8988T (cell line): ENCODE measurements at places on chromosomes 4 and X.

GRCh38 chr4:185071236-185071811, 53.0 kb downstream of the HELT start:
- DNase-seq: no peak

- DNase-seq: no peak
These were observed 666.3 kb upstream of the GRIA3 start for GRCh38 chrX:122517786-122518185.

- no peak for DNase-seq
These were observed 2.0 kb downstream of the TRAPPC2 start for GRCh38 chrX:13732246-13733067.

GRCh38 chrX:111010111-111010510, 85.9 kb upstream of the PAK3 start:
- no peak for DNase-seq

DNA sequence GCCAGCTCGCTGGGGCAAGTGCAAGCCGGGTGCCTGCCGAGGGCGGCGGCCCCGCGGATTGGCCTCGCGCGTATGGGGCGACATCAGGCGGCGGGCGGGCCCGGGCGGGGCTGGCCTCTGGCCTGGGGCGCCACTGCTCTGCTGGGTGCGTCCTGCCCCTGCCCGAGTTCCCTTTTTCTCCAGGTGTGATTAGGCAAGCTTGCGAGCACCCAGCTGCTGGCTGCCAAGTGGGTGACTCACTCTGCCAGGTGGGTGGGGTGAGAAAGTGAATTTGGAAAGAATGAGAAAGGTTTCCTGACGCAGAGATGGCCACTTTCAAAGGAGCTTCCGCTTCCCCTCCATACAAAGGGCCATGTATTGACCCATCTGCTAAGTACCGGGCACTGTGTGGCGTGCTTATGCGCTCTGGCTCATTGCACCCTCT, 32.5 kb downstream of the FGFBP1 start:
- peak; percentile 83 for DNase-seq

GRCh38 chr4:83906561-83906960, 370.7 kb downstream of the GPAT3 start:
- no peak for DNase-seq

DNA sequence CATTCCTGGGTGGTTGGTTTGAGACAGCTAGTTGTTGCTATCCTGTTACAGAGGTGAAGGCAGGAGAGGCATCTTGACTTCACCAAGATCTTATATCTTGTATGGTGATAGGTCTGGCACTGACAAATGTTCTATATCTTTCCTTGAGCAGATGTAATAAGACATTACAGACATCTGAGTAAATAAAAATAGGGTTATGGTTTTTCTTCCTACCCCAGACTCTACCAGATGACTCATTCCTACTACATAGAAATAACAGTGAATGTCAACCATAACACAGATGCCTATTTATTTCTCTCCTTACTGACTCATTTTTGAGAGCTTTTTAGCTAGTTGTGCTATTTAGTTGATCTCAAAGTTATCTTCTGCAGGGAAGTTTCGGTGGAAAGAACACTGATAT, 21.9 kb downstream of the HNRNPH2 start:
- no peak for DNase-seq

- no peak for DNase-seq
These were observed 493.4 kb downstream of the IQCM start for GRCh38 chr4:149322203-149322602.

DNA sequence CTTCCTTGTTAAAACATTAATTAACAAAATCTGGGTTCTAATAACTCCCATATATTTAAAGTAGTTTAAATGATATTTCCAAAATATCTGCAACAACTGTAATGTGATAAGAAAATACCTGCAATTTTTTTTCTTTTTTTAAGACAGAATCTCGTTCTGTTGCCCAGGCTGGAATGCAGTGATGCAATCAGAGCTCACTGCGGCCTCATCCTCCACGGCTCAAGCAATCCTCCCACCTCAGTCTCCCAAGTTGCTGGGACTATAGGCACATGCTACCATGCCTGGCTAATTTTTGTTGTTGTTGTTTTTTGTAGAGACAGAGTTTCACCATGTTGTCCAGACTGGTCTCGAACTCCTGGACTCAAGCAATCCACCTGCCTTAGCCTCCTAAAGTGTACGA, 45.7 kb upstream of the NSUN7 start:
- no peak for DNase-seq

DNA sequence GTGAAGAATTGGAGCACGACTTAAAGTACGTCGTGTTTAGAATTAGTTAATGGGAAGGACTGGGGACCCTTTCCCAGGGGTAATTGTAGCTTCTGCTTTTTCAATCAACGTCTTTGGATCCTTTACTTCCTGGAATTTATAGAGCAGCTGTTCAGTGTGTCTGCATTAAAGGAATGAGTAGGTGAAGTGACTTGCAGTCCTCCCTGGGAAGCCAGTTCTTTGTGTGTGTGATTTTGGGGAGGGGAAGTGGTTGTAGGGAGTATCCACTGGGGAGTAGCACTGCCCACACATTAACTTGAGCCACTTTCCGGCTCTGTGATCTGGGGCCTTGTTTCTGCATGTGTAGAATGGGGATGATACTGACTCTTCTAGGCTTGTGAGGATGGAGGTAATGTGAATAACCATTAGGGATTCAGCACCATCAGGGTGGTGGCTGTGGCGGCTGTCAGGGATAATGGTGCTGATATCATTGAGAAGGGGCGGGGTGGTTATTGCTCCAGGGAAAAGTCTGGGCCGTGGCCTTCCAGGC, 54.7 kb downstream of the TMEM131L start:
- DNase-seq: no peak

GRCh38 chr4:76696109-76696508, 201.8 kb downstream of the SOWAHB start:
- no peak for DNase-seq

- DNase-seq: no peak
These were observed 114.6 kb downstream of the RBM47 start for GRCh38 chr4:40515037-40515397.

DNA sequence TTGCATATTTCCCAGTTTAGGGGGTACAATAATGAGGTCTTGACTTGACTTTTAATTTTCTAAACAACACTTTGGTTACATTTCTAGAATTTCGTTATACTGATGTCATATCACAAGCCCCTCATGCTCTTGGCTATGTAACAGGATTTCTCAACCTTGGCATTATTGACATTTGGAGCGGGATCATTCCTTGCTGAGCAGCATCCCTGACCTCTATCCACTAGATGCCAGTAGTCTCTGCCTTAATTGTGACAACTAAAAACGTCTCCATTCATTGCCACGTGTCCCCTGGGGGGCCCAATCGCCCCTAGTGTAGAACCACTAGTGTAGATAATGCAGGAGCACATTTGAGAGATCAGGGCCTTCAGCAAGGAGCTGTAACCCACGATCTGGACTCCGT, 234.2 kb upstream of the MID1 start:
- no peak for DNase-seq

DNA sequence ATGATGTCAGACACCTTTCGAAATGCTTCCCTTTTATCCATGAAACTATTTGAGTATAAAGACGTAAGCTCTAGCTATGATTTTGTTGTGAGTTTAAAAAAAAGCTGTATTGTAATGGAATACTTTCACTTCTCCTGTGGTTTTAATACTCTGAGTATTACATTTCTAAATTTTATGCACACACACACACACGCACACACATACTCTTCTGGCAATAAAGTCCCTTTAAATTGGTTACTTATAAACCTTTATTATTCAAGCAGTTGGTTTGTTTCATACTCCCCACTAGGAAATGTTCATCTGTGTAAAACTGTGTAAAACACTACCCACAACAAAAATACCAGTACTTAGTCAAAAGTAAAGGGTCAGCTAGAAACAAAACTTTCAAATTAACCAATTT, 18.2 kb downstream of the VAMP7 start:
- no peak for DNase-seq

DNA sequence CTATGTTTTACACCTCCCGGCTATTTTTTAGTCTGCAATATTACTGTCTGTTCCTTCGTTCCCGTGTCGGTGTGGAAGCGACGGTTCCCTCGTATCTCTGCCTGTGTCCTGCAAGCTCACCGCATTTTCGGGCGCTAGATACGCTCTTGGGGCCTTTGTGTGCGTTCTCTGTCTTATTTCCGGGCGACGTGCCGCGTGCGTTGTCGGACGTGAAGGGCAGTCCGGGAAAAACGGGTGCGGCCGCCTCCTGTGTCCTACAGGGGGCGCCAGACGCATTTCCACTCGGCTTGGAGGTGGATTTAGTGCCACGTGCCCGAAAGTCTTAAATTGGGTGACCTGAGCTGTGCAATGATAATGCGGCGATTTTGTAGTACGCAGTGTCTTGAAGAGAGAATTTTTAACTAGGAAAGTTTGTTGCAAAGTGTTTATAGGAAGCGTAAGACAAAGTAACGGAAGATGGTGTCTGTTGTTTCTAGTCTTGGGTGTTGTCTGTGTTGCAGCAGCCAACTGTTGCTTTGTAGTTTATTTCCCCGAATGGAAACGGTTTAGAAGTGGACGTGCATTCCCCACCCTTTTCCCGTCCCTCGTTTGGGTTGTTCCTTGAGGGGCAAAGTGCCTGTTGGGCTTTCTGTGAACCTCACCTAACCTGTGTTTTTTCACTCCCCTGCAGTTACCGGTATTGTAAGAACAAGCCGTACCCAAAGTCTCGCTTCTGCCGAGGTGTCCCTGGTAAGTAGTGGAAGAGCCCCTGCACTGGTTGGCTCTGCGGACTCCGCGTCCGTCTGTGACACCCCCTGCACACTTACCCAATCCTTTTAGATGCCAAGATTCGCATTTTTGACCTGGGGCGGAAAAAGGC, 720 bp downstream of the RPL10 start:
- DNase-seq: no peak

DNA sequence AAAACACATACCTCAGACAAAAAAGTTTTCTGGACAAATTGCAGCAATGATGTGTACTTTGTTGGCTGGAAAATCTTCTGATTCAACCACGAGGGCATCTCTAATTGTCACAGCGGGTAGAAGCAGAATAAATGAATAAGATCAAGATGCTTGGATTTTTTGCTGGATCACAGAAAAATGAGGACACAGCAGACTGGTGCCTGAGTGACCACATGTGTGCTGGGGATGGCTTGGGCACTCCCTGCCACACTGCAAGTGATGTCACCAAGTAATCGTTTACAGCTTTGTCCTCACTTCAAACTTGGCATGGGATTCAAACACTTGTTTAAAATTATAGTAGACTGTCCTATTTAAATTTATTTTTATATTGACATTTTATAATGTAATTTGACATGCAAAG, 557.0 kb downstream of the SPRY1 start:
- no peak for DNase-seq

DNA sequence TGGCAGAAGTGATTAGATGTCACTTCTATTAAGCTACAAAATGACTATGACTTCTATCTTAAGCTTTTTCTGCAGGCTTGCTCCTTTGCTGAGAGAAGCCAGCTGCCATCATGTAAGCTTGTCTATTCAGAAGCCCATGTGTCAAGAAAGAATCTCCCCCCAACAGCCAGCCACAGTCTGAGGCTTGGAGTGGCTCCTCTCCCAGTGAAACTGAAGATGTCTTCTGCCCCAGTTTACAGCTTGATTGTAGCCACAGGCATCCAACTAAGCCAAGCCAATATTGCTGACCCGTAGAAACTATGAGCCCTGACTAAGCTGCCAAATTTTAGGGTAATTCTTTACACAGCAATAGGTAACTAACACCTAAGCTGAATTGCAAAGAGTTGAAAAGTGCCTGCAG, 26.7 kb upstream of the SLC10A7 start:
- no peak for DNase-seq

DNA sequence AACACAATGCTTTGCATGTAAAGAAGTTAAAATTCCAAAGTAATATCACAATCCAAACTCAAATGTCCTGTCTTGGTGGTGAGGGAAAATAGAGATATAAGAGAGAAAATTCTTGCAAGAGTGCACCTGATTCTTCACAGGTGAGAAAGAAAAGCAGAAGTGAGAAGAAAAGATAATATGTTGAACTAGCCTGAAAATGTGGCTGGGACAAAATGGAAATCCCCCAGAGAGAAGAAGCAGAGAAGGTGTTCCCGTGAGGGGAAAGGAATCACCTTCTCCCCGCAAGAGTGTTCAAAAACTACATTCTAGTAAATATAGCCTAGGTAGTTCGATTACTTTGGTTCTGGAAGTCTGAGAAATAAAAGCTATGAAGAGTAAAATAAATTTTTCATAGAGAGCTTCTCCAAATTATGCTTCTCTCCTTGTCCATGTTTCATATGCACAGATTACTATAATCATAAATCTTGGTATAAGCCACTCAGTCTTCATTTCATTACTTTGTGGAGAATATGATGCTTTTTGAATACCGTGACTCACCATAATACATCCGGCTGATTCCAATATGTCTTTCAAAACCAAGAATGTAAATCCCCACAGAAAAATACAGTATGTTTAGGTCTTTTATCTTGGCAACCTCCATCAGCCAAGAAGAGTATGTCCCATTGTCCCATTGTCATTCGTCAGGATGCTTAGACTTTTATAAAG, 63.1 kb downstream of the COX18 start:
- DNase-seq: no peak

- DNase-seq: no peak
These were observed 1441.5 kb upstream of the IGFBP7 start for GRCh38 chr4:58551676-58552075.

DNA sequence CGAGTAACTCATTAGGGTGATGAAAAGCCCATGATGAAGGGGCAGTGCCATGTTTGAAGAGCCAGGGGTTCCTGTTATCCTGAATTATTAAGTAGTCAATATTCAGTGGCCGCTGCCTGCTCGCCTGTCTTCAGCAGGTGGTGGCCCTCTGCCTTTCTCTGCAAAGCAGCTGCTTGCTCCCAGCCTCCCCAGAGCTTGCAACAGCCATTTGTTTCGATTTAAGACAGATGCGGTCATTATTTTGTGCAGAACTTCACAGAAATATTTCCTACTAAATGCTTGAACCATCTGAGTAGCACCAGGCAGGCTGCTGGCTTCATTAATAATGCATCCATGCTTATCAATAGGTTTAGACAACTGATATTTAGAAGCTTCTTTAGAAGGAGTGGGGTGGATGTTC, 104.3 kb upstream of the TTC29 start:
- no peak for DNase-seq

DNA sequence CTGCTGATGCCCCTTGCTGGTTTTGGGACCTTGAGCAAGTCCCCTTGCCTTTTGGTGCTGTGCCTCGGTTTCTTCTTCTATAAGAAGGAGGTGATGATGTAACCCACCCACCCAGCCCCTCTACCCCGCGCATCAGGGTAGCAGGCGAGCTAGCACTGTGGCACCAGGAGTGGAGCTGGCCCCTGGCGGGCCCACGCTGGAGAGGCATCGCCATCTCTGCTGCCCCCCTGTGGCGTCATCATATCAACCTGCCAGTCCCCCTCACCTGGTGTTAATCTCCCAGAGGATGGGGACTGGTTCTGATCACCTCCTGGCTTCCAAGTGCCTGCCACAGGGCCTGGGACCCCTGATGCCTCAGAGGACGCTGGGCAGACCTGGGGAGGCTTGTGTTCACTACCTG, 6.3 kb upstream of the SORCS2 start:
- peak; percentile 92 for DNase-seq

DNA sequence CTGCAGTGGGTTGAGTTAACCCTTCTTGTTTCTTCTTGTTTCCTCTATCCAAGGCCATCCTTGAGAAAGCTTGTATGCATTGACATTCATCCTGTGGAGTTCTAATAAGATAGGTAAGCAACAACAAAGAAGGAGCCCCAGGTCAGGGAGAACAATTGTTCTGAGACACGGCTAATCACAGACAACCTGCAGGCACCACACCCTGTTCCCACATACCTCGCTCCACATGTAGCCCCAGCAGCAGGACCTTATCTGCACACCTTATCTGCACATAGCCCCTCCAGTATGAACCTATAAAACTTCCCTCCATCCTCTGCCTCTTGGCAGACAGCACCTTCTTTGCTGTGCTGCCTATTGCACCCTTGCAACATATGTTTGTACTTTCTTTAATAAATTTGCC, 129.1 kb downstream of the MSL3 start:
- DNase-seq: no peak

GRCh38 chr4:177860171-177860570, 417.9 kb upstream of the AGA start:
- DNase-seq: no peak
